ENCODE measurements at places on chromosomes 11 and 22. TPM values are rescaled to one million over a fixed set of nuclear protein-coding genes. Genes with fewer than 3 reads are reported as not detected.

MS4A1 gene
- total RNA-seq: not detected

DNA sequence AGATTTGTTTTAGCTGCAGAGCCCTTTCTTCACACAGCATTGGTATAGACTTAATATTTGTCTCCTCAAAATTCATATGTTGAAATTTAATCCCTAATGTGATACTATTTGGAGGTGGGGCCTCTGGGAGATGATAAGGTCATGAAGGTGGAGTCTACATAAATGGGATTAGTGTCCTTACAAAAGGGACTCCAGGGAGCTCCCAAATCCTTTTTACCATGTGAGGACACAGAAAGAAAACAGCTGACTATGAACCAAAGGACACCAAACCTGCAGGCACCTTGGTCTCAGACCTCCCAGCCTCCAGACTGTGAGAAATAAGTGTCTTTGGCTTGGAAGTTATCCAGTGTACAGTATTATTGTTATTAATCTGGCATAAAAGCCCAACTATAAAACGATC is 10.2 kb downstream of the SLC35F2 start:
- DNase-seq: no peak

PANX3 gene
- not detected for total RNA-seq

DNA sequence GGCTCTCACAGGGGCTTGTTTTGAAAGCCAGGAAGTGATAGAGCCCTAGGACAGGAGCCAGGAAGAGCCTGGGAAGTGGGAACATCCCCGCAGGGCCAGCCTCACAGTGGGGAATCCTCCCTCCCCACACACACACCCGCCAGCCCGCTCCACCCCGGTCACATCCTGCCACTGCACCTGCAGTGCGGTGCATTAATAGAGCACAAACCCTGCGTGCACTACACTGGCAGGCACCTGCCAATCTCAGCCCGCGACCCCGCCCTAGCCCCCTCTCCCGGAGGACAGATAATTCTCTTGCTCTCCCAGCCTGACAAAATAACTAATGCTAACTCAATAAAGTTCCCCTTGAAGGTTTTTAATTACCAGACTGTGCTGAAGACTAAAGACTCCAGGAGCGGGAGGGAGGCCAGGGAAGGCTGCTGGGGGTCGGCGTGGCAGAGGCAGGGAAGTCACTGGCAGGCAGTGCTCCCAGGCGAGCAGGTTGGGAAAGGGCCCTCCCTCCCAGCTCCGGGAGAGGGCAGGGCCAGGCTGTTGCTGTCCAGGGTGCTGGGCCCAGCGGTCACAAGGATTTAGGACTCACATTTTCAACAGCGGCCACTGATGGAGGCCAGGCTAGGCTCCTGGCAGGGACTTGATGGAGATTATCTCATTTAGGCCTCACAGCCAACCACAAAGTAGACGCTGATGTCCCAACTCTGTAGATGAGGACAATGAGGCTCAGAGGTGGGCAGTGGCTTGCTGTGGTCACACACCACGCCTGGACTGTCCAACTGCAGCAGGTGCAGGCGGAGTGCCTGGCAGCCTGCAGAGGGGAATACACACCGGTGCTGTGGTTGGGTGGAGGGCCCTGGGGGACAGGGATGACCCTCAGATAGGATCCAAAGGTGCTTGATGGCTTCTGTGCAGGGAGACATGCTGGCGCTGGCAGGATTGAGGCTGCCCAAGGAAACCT is 23.9 kb upstream of the TCF20 start:
- DNase-seq: no peak

DNA sequence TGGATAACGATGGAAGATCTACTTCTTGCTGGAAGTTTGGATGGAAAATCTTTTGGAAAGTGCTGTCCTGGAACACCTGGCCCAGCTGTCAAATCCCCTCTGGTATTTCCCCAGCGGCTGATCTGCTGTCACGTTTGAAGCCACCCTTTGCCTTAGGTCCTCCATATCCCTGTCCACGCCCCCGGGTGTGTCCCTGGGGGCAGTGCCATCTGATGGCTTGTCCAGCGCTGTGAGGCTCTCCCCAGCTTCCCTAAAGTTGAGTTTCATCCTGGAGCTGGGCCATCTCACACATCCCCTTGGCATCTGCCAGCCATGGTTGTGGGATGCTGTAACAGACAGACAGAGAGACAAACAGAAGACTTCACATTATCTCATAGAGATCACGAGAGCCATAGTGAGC is 3.1 kb upstream of the IGLL1 start:
- DNase-seq: no peak

GRCh38 chr11:96328395-96329010 is 14.5 kb downstream of the MAML2 start:
- no peak for DNase-seq

- DNase-seq: no peak
Observed at GRCh38 chr11:111983187-111983986, 41.8 kb upstream of the DLAT start.

GRCh38 chr11:42337786-42338455 is 878.5 kb upstream of the LRRC4C start:
- DNase-seq: no peak

- DNase-seq: no peak
Observed at GRCh38 chr11:31808721-31809540, 2.2 kb downstream of the PAX6 start.

SMTNL1 gene
- total RNA-seq: not detected

GRCh38 chr11:100719809-100720221 is 32.7 kb downstream of the ARHGAP42 start:
- peak; percentile 72 for DNase-seq

OR2AG2 gene
- 0.15 TPM for total RNA-seq

GRCh38 chr11:111445586-111445985 is 66.5 kb upstream of the POU2AF1 start:
- DNase-seq: no peak

GRCh38 chr22:18070556-18071306 is 7.1 kb upstream of the PEX26 start:
- no peak for DNase-seq

GRCh38 chr11:128506999-128507611 is 80.3 kb downstream of the ETS1 start:
- no peak for DNase-seq

- DNase-seq: no peak
Observed at GRCh38 chr11:19243613-19244012, 2.9 kb upstream of the E2F8 start.

DNA sequence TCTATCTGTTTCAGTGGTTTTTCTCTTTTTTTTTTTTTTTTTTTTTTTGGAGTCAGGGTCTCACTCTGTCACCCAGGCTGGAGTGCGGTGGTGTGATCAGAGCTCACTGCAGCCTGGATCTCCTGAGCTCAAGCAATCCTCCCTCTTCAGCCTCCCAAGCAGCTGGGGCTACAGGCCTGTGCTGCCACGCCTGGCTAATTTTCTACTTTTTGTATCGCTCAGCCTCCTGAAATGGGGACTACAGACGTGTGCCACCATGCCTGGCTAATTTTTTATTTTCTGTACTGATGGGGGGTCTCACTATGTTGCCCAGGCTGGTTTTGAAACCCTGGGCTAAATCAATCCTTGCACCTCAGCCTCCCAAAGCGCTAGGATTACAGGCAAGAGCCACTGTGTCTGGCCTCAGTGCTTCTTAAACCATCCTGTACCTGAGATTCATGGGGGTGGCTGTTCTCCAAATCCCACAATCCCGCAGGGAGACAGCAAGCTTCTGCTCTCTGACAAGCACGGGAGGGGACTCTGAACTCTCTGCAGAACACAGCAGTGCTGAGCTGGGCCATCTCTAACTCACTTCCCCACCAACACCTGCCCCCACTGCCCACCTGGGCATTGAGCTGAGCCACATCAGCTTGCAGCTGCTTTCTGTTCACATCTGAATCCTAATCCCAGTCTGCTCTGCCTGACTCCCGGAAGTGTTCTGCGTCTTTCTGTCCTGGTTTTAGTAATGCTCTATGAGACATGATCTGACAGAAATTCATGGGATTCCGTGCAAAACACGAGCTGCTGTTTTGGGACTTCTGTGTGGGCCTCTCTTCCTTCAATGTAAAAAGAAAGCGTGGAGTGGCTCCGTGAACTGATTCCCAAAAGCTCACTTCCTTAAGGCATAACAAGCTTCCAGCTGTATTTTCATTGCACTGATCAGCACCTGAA is 400.0 kb downstream of the LARGE1 start:
- DNase-seq: no peak

CD3E gene
- not detected for total RNA-seq

MFNG gene
- 109 TPM for total RNA-seq

DNA sequence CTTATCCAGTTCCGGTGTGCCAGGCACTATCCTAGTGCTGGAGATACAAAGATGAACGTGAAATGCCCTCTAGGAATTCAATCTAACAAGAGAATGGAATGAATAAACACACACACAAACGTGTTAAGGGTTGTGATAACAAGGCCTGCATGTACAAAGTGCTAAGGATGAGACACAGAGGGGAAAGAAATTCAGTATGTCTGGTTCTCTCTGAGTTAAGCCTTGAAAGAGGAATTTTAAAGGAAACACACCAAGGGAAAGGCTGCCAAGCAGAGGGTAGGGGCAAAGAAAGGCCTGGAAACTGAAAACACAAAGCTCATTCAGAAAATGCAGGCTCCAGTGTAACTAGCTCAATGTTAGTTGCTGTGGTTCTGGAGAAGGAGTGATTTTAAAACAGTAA is 4.2 kb downstream of the CHKA start:
- DNase-seq: no peak

- DNase-seq: no peak
Observed at GRCh38 chr11:34190192-34191139, 85.0 kb downstream of the NAT10 start.

GALR3 gene
- total RNA-seq: not detected

PAX6 gene
- total RNA-seq: not detected

- DNase-seq: no peak
Observed at GRCh38 chr11:34626393-34626792, 5.5 kb downstream of the EHF start.

DNA sequence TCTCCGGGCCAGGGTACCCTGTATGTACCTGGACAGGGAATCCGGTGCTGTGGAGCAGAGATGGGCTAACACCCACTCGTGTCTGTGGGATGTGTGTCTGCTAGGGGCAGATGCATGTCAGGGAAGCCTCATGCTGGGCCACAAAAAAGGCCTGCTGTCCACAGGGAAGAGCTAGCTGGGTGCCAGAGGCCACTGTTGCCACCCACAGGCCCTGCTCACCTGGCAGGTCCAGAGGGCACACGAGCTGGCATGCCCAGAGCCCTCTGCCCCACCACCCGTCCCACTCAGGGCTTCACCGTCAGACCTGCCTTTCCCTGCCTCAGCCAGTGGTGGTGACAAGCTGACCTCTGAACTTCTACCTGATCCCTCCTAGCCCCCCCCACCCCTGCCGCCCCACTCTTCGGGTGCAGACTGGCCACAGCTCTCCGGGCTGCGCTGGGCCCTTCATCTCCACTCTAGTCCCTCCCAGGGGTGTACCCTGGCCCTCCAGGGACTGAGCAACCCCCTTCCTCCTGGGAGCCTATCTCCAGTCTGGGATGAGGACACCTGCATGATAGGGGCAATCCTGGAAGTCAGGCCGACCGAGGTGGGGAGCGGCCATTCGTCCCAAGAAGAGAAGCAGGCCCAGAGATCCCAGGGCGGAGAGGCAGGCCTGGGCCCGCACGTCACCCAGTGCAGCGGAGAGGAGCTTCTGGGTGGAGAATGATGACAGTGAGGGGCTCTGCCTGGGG is 1.4 kb downstream of the SLC25A22 start:
- DNase-seq: no peak

GRCh38 chr11:100133114-100133513 is 554.0 kb upstream of the ARHGAP42 start:
- no peak for DNase-seq

SCN2B gene
- total RNA-seq: not detected

DNA sequence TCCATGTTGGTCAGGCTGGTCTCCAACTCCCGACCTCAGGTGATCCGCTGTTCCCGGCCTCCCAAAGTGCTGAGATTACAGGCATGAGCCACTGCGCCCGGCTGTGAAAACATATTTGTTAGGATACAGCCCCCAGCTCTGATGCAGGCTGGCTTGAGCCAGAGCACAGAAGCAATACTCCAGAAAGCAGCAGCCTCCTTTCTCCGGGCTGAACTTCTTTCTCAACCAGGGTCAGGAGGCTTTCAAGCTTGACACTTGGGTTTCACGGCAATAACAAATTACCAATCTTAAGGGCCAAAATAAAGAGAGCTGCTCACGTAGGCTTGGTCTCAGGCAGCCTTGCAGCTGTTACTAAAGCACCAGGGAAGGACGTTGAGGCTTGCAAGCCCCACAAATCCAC is 10.8 kb upstream of the CECR2 start:
- DNase-seq: no peak

DNA sequence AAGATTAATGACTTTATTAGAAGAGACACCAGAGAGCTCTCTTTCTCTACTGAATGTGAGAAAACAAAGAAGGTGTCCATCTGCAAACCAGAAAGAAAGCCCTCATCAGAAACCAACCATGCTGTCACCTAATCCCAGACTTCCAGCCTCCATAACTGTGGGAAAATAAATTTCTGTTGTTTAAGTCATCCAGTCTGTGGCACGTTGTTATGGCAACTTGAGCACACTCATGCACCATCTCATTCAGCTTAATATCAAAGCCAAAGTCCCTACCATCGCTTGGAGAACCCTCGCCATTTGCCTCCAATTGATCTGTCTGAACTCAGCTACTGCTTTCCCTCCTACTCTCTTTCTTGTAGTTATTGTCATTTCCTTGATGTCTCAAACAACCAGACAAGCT is 766.1 kb upstream of the ARHGAP42 start:
- DNase-seq: no peak

DNA sequence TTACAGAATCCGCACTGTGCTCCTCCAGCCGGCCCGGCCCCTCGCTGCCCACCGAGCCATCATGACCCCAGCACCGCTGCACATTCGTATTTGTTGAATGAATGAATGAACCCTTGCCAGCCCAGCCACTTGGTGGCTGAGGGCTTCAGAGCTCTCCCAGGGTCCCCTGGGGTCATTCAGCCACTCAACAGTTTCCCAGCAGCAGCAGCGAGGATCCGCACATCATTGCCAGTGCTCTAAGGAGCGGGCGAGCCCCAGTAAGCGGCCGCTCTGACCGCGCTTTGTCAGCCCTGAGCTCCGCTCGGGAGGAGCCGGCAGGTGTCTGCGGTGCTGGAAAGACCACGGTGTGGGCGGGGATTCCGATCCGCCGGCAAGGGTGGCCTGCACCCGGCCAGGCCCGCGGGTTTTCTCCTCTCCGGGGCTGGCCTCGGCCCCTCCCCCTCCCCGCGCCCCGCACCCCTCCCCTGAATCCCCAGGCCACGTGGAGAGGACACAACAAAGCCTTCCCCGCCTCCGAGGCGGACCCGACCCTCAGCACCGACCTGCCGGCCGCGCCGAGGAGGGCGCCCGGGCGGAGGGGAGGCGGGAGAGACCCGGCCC is 563 bp downstream of the BID start:
- no peak for DNase-seq

DNA sequence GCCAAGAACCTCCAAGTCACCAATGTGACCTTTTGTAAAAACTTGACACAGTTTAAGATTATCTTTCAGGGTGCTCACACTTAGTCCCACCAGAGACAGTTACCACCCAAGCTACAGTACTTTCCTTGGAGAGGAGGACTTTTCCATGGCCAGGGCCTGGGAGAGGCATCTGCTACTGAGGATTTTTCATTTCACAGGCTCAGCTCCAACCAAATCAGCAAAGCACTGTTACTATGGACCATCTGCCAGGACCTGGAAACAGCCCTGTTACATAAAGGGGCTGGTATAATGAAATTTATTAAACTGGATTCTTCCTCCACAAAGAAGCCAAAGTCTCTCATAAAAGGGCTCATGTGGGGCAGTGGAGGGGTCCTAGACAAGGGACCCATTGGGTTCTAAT is 38.6 kb downstream of the SERGEF start:
- no peak for DNase-seq
